ENCODE measurements at places on chromosomes 4 and X.

GRCh38 chr4:53532521-53532920 lies 58.8 kb downstream of the LNX1 start:
- DNase-seq: no peak

GRCh38 chr4:68465058-68465457 lies 17.8 kb downstream of the TMPRSS11E start:
- DNase-seq: no peak

DNA sequence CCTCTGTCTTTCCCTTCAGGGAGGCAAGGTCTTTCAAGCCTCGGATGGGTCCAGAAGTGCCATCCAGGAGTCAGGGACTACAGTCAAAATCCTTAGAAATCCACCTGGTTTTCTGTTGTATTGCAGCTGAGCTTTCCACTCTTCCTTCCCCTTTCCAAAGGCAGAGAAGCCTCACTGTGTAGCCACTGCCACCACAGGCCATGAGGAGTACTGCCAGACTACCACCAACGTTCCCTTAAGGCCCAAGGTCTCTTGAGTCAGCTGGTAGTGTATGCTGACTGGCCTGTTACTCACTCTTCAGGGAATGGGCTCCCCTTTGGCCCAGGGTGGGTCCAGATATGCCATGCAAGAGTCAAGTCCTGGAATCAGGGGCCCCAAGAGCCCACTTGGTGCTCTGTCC lies 1454.1 kb downstream of the PCDH19 start:
- no peak for DNase-seq

DNA sequence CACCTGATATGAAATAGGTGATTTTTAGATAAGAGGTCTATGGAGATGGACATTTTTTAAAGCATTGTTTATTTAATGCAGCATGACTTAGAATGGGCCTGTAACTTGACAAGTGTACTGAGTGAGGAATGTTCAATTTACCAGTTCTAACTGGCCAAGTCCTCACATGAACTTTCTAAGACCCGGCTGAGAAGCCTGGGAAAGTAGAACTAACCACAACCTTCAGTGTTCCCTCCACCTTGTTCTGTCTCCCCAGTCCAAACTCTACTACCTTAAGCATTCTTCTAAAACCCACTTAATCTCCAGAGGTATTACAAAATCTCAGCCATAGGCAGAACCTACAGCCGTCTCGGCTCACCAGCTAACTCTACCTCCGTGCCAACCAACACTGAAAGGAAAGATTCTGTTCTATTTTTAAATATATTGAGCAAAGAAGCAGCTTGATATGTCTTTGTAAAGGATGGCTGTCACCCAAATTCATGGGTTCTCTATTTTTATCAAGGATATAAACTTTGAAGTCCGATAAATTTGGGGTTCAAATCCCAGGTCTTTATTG lies 6.8 kb downstream of the PPARGC1A start:
- no peak for DNase-seq

- no peak for DNase-seq
These were observed 216.2 kb downstream of the CEP135 start for GRCh38 chr4:56164907-56165306.

- DNase-seq: no peak
These were observed 225.0 kb downstream of the QDPR start for GRCh38 chr4:17286752-17287460.

DNA sequence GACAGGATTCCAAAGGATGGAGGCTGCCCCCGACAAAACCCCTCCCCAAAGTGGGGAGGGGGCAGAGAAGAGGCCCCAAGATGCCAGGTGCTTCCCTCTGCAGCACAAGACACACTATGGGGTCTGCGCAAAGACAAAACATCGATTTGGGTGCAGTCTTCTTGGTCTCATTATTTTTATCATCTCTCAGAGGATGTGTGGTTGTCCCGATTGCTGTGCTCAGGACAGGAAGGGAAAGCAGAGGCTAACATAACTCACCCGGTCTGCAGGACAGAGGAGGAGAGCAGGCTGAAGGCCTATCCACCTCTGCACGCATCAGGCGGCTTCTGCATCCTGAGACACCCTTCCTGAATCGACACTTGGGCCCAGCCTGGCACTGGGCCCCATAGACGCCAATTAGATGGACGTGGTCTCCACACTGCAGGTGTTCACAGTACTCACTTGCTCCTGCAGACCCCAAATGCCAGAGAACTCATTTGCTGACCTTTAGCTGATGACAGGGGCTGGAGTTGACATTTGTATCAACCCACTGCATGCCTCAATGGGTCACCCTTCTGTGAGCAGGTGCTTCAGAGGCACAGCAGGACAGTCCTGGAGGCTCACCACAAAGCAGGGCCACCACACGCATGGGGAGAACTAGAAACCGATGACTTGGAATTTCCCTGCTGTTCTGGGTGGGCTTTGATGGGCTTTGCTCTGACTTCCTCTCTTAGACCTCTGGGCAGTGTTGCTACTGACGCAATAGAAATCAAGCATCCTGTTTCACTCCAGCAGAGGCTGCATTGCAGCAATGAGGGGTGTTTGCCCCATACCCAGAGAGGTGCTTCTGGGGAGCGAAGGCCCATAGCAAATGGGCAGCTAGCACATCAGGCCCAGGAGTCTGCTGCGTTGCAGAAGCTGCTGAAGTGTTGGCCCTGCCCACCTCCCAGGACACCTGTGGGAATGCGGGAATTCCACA lies 96.3 kb upstream of the ENPP6 start:
- no peak for DNase-seq

GRCh38 chr4:163087805-163088204 lies 78.9 kb downstream of the NAF1 start:
- no peak for DNase-seq

DNA sequence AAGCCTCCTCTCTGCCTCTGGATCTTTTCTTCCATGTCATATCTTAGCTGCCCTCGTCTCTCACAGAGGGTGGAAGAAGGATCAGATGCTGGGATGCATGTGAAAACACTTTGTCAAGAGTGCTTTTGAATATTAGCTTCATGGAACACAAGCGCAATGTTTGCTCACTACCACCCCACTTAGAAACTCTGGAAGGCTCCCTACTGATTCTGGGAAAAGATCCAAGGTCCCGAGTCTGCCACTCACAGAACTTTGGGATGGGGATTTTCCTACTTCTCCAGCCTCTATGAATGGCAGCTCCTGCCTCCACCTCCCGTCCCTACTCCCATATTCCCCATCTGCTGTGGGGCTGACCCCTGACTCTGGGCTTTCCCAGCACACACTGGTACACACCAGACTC lies 40.2 kb upstream of the CRMP1 start:
- DNase-seq: no peak

DNA sequence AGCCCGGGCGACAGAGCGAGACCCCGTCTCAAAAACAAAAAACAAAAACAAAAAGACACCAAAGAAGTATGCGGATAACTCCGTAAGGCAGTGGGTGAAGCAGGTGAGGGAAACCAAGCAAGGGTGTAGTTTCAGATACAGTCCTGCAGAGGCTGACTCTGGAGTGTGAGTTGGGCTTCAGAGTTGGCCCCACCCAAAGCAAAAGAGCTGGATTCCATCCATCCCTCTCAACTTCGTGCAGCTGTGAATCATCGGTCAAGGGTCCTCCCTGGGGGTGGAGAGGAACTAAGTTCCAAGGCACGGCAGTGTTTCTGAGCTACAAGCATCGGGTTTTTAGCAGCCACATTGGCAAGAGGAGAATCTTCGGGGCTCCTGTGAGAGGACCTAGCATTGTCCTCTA lies 43.9 kb upstream of the FAM9A start:
- DNase-seq: no peak

- DNase-seq: no peak
These were observed 527.2 kb downstream of the ADGRL3 start for GRCh38 chr4:61727286-61727685.

GRCh38 chrX:9534686-9535085 lies 69.8 kb downstream of the TBL1X start:
- no peak for DNase-seq

- DNase-seq: no peak
These were observed 134.3 kb upstream of the AP1S2 start for GRCh38 chrX:15988661-15989603.

DNA sequence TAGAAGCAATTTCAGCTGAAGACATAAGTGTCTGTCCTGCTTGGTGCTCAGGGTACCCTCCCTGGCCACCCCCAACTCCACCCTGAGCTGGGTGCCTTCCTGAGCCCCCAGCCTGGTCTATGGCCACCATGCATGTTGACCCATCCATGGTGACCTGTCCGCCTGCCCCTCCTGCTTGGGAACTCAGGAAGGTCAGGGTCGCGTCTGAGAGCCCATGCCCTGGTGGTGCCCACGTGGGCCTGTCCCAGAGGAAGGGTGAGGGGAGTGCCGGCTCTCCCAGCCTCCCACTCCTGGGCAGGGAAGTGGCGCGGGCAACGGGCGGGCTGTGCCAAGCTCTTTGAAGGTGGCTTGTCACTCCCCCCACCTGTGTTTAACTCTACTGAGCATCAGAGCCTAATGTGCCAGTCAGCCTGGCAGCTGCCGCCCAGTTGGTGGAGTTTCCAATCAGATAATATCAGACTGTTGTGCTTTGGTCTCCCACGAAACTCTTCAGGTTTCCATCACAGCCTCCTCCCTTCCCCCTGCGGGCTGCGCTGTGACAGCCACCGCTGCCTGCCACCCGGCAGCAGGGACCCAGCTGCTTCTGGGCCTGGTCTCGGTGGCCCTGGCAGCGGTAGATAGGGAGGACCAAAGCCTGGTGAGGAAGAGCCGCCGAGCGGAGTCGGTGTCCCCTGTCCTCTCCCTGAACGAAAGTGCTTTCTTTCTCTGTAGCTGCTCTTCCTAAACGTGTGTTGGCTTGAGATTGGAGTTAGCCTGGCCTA lies 4.8 kb downstream of the SH3BP2 start:
- no peak for DNase-seq

DNA sequence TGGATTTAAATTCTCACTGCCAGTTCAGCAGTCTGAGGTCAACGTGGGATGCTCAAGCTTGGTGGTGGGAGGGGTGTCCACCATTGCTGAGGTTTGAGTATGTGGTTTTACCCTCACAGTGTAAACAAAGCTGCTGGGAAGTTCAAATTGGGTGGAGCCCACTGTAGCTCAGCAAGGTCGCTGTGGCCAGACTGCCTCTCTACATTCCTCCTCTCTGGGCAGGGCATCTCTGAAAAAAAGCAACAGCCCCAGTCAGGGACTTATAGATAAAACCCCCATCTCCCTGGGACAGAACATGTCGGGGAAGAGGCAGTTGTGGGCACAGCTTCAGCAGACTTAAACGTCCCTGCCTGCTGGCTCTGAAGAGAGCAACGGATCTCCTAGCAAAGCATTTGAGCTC lies 14.9 kb upstream of the RRAGB start:
- DNase-seq: no peak

GRCh38 chr4:13763707-13764106 lies 136.2 kb upstream of the BOD1L1 start:
- DNase-seq: no peak

- no peak for DNase-seq
These were observed 44.8 kb downstream of the FHL1 start for GRCh38 chrX:136192135-136192534.

GRCh38 chr4:49032440-49033161 lies 46.5 kb downstream of the CWH43 start:
- DNase-seq: no peak

GRCh38 chr4:19128176-19128575 lies 1106.6 kb upstream of the LCORL start:
- DNase-seq: no peak

GRCh38 chrX:151754641-151755215 lies 20.2 kb downstream of the CNGA2 start:
- DNase-seq: no peak

DNA sequence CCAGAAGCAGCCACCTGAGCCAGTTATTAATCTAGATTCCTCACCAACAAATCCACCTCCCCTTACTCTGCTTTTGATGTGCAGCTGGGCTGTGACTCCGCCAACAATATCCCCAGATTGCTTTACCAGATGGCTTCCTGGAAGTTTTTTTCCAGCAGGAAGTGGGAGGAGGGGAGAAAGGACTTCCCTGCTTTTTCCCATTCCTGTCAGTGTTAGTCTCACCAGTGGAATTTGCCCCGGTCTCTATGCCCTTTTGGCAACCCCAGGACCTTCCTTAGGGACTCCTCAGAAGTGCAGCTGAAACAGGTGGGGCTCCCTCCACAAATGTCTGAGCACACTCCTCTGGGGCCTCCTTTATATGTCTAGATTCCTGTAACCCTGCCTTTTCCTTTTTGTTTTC lies 465.2 kb upstream of the IGFBP7 start:
- no peak for DNase-seq

DNA sequence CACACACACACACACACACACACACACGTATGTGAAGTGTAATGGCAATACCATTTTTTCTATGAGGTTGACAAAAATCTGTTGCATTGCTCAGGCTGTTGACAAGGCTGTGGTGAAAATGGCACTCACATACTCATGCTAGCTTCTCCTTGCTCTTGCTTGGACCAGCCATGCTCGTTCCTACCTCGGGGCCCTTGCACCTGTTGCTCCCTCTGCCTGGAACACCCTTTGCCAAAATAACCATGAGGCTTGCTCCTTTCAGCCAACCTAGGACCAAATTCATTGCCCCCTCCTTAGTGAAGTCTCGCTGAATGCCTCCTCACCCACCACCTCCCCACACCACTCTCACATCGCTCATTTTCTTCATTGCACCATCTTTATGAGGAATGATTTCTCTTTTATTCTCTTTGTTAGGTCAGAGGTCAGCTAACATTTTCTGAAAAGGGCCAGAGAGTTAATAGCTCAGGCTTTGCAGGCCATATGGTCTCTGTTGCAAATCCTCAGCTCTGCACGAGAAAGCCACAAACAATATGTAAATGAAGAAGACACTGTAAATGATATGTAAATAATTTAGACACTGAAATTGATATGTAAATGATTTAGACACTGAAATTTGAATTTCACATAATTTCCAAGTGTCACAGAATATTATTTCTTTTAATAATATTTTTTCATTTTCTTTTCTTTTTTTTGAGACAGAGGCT lies 13.3 kb downstream of the SLC38A5 start:
- DNase-seq: no peak

GRCh38 chr4:185307136-185307950 lies 88.4 kb downstream of the LRP2BP start:
- no peak for DNase-seq

DNA sequence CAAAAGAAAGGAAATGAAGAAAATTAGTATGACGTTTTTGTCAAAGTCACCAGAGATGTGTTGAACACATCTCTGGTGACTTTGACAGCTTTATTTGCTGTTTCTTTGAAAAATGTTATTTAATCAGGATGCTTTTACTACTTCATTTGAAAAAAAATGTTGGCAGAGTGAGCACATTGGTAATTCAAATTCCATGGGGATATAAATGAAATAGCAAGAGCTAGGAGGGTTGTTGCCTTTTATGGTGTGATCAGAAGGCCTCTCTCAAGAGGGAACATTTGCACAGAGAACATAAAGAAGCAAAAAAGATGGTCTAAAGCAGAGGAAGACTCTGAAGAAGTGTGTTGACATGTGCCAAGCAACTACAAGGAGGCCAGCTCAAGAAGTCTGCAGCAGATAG lies 46.6 kb upstream of the CXCL8 start:
- DNase-seq: no peak

GRCh38 chrX:7706032-7706431 lies 136.9 kb upstream of the VCX start:
- DNase-seq: no peak

- DNase-seq: no peak
These were observed 86.5 kb upstream of the EGFL6 start for GRCh38 chrX:13482746-13483541.

- no peak for DNase-seq
These were observed 941.2 kb upstream of the TENM3 start for GRCh38 chr4:181301735-181302710.

GRCh38 chrX:136199365-136199764 lies 51.8 kb downstream of the MAP7D3 start:
- no peak for DNase-seq

GRCh38 chr4:25966171-25966570 lies 52.2 kb downstream of the SMIM20 start:
- no peak for DNase-seq

GRCh38 chrX:70754169-70754848 lies 154.2 kb downstream of the TEX11 start:
- no peak for DNase-seq

Measured in stimulated activated CD8-positive, alpha-beta memory T cell treated with anti-CD3 and anti-CD28 coated beads, Interleukin-7, amount 100 ng/mL, for 1 hour (primary cell).